ENCODE measurements at places on chromosomes 6 and 20. TPM values are rescaled to one million over a fixed set of nuclear protein-coding genes. Genes with fewer than 3 reads are reported as not detected.

DNA sequence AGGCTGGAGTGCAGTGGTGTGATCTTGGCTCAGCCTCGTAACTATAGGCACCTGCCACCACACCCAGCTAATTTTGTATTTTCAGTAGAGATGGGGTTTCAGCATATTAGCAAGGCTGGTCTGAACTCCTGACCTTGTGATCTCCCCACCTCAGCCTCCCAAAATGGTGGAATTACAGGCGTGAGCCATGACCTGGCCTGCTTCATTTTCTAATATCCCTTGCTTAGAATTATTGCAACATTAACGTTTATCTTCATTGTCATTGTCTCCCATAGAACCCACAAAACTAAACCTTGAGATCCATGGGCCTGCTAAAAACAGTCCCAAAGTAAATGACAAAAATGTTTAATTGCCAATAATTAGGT is 6.1 kb downstream of the EEF1A1 start:
- no peak for DNase-seq

DNA sequence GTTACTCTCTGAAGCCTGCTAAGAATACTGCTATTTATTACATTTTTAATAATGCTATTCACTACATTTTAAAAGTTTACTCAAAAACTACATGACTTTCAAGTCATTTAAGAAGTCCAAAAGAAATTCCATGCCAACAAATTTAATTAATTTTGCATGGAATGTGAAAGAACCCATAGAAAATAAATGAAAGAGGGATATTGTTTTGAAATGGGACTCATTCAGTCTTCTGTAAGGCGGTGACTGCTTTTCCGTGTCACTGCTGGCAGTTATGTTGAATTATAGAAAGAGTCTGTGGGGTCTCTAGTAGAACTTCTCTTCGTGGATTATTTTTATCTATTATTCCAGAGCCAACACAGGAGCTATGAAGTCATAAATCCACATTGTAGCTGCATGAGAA is 211.2 kb downstream of the LAMA2 start:
- DNase-seq: no peak

DNA sequence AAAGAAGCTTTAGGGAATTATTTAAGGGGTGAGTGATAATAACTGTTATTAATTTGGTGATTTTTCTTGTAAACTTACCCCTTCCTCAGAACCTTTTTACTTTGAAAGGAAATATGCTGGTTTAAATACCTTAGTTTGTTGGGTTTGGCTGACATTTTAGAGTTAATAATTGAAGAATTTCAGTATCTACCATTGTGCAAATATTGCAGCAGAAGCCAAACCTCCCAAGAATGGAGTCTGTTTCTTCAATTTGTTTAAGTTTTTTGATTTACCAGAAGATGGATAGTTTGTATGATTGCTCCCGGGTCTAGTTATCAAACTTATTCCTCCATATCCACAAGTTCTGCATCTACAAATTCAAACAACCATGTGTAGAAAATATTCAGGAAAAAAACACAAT is 77.1 kb downstream of the ATRN start:
- DNase-seq: no peak

GRCh38 chr20:45440891-45441685 is 25.1 kb downstream of the PIGT start:
- no peak for DNase-seq

- peak; percentile 21 for DNase-seq
These were observed 395.3 kb upstream of the BTBD3 start for GRCh38 chr20:11522366-11522741.

DNA sequence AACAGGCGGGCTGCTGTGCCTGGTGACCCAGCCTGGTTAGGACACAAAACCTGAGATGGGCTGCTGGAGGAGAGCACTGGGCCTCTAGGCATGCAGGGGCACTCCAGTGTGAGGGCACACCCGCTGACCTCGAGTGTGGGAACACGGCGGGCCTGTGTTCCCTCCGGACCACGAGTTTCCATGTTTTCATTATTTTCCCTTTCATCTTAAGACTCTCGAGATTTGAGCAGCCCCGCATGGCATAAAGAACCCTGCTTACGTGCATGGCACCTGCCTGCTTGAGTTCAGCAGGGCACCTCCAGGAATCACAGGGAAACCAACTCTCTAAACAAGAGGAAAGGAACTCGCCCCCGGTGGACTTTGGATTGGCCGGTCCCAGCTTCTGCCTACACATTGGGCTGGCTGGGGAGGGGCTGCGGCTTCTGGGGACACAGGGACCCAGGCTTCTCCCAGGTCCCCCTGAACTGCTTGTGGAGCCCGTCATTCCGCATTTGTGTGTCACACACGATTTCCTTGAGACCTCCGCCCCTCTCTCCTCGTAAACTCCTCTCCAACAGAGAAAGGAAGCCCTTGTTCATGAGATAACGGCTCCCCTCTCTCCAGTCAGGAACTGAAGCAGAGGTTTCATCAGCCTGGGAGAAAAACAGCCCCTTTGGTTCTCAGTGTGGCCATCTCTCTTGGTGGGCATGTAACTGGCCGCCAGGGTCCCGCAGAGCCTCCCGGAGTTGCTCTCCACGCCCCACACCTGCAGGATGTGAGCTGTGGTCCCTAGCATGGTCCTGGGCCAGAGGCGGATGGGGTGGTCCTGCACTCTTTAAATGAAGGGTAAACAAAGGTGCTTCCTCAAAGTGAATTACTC is 181.8 kb downstream of the TTLL2 start:
- DNase-seq: no peak

Gene C6orf52
- total RNA-seq: 0.44 TPM

Gene GUCA1A
- not detected for total RNA-seq

Gene TRIM15
- total RNA-seq: not detected

Gene LY86
- total RNA-seq: not detected

Gene XPO5
- total RNA-seq: 28.9 TPM

Gene GTPBP2
- total RNA-seq: 51.6 TPM
